GM12878 (cell line): ENCODE measurements at places on chromosomes 6 and 20.
A peak's percentile ranks its signal among the peaks of the same experiment; 100 is the strongest.

- DNase-seq: no peak
Observed at GRCh38 chr20:14824996-14825395, 487.6 kb upstream of the FLRT3 start.

DNA sequence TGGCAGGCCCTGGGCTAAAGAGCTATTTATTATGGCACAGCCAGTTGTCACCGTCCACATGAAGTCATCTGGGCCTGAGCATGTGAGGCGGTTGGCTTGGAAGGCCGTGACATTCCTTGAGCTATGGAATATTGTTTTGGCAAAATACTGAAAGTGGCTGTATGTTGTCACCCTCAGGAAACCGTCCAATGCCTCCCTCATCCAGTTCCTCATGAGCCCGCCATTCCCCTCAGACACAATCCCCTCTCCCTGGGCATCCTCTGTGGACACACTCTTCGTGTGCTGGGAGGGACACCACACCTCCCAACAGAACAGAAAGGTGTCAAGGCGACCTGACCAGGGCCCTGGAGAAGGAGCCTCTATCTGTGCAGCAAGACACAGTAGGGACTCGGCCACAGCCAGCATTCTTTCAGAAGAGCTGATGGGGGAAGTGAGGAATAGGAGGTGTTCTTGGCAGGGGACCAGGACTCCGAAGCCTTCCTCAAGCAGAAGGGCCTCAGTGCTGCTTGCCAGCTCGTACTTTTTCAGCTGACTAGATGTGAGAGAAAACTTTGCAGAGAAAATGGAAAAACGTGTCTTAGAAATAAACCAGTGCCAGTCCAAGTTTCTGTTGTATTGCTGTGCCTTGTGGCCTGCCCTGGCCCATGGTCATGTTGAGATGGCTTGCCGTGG, 120.5 kb downstream of the SOD2 start:
- DNase-seq: no peak

DNA sequence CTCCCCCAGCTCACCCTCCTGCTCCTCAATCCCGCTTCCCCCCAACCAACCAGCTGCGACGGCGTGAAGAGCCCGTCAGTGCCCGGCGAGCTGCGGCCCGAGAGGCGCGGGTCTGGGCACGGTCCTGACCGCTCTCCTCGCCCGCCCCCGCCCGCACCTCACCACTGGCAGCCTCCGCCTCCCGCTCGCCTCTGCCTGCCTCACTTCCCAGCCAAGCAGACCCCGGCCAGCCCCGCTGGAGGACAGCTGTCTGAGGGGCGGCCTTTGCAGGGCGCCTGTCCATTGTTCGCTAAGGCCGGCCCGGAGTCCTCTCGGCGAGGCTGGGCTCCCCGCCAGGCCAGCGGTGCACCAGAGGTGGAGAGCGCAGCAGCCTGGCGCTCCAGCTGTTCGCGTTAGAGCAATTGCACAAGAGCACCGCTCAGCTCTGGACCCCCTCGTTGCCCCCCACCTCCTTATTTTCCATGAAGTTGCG, 1.3 kb downstream of the SOBP start:
- DNase-seq: no peak

GRCh38 chr6:44361947-44362346, 19.5 kb downstream of the SPATS1 start:
- no peak for DNase-seq

DNA sequence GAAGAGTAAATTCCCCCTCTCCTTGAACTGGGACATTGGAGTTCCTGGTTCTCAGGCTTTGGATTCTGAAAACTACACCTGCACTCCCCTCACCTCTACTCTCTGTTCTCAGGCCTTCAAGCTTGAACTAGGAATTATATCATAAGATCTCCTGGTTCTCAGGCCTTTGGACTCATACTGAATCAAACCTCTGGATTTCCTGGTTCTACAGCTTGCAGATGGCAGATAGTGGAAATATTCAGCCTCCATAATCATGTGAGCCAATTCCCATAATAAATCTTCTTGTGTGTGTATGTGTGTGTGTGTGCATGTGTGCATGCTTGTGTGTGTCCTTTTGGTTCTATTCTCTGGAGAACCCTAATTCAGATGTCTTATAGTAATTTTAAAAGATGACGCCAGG, 12.7 kb upstream of the CHD6 start:
- no peak for DNase-seq

DNA sequence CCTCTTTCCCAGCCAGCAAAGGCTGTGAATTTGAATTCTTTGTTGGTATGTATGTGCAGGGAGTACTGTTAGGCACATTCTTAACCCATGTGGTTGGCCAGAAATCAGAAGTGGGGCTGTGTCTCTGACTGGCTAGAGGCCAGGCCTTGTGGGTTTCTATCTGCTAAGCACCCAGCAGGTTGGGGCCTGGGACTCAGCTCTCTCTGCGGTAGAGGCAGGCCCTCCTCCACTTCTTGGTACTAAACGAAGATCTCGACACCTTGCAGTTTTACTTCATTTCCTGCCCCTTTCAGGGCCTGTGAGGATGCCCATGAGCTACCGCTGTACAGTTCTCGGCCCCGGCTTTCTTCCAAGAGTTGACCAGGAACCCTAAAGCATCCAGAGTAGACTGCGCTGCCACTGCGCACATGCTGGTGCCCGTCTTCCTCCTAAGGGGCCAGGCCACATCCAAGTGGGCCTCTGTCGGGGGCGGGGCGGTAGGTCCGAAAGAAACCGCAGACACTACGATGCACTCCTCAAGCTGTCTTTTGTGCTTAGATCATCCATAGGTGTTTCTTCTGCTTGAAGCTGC, 51.1 kb downstream of the TCP11 start:
- no peak for DNase-seq

- no peak for DNase-seq
Observed at GRCh38 chr6:52653151-52653550, 17.8 kb upstream of the TMEM14A start.

DNA sequence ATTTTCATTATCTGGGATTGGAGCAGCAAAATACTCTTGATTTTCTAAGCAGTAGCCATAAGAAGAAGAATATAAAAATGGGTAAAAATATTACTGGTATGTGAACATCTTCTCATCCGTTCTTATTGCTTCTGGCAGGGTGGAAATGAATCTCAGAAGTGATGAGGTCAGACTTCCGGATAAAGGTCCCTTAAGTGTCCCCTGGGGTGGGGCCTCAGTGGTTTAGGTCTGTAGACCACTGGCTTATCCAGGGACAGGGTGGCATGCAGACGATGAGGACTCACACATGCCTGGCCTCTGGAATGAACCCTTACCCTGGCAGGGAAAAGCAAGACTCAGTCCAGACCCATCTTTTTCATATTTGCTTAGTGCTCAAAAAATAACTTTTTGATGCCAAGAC, 143.3 kb downstream of the UST start:
- DNase-seq: no peak

DNA sequence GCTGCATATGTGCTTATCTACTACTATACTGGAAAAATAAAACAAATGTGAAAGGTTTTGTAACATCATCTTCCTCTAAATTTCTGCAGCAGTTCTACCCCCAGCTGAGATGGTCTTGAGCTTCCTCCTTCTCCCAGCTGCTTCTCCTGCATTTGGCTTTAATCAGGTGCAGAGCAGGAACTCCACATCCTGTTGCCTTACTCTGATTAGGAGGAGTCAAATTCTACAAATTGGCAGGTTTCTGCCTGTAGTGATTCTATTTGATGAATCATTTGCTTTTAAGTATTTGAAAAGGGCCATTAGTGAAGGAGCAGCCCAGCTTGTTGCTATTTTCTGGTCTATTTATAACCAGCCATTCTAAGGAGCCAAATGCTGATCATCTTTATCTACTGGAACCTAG, 224.5 kb downstream of the GMDS start:
- no peak for DNase-seq

- no peak for DNase-seq
Observed at GRCh38 chr6:167936051-167936450, 61.4 kb upstream of the KIF25 start.

DNA sequence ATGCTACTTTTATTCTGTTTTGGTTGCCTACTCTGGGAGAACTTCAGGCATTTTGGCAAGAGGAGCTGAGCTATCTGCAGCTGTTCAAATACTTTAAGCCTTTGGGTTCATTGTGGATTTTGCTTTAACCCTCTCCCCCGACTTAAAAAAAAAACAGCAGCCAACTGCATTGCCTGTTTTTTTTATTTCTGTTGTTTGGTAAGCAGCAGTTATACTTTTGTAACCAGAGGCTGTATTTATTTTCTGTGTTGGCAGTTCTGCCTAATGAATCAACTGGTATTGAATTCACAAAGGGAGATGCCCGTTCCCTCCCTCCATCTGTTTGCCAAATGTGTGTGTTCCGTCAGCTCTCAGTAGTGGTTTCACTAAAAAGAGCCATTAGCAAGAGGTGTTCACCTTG, 484.0 kb downstream of the UTRN start:
- no peak for DNase-seq

DNA sequence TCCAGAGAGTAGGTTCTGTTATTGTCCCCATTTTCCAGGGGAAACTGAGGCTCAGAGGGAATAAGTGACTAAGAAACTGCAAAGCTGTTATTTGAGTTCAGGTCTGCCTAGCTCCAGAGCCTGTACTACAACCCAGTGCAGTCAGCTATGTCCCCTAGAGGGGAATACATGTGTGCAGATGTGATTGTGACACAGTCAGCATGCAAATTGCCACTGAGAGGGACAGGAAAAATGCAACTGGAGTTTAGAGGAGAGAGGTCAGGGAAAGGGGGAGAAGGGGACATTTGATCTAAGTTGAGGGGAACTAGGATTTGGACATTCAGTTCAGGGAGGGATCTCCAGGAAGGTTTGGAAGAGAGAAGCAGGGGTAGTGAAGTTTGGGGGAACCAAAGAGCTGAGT, 38.6 kb upstream of the EPB41L1 start:
- no peak for DNase-seq

DNA sequence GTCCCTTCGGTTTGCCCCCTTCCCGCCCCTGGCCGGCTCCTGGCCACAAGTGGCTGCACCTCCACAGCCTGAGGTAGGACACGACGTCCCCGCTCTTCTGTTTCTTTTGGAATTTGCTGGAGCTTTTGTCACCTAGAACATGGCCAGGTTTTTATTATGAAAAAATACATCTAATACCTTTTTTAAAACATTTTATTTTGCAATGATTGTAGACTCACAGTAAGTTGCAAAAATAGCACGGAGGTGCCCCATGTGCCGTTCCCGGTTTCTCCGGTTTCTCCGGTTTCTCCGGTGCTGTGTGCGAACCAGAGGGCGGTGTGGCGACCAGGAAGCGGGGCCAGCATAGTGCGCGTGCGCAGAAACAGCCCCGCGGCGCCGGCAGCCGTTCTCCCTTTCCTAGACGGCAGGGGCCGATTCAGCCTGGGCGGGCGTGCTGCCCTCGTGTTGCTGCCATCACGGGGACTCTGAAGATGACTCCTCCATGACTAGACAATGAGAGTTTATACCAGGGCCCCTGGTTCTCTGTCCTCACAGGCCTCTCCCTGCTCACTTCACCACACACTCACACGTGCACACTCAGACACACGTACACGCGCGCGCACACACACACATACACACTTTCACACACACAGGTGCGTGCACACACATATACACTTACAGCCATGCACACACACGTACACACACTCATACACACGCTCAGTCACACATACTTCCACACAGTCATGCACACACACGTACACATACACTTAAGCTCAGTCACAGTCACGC, 102.1 kb downstream of the TMEM242 start:
- peak; percentile 19 for DNase-seq

- no peak for DNase-seq
Observed at GRCh38 chr6:170030284-170030815, 260.5 kb downstream of the DLL1 start.

DNA sequence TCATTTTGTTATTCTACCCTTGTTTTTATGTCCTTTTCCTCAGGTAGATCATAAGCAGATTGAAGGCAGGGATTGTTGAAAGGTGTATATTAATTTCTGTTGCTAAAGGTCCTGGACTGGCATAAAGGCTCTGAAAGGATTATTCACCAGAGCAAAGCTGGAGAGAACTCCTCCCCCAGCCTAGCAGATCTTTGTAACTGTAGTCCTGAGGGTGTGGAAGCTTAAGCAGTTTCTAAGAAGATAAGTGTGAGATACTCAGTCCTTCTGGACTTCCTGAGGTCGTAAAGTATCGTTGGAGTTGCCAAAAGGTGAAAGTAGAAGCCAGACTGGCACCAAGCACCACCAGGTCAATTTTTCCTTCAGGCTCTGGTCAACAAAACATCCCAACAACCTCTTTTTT, 24.2 kb downstream of the CGA start:
- no peak for DNase-seq

GRCh38 chr20:53602661-53603060, 9.0 kb upstream of the ZNF217 start:
- no peak for DNase-seq

DNA sequence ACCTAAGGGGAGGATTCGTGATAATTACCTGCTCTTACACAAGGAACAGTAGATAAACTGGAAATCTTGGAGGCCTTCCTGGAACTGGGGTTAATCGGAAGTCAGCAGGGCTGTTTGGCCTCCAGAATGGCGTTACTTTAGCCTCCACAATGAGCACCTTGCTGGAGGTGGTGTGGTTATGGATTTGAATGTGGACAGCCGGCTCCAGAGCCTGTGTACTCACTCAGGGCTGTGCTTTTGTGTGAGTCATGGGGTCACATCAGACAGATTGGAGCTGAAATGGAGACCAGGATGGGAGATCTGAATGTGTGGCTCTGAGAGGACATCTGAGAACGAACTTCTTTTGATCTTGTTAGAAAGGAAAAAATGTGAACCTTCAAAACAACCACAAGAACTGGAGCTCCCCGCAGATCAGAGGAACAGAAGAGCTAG, 30.4 kb downstream of the IGF2R start:
- DNase-seq: no peak

- DNase-seq: no peak
Observed at GRCh38 chr6:7252390-7252789, 60.6 kb downstream of the SSR1 start.

DNA sequence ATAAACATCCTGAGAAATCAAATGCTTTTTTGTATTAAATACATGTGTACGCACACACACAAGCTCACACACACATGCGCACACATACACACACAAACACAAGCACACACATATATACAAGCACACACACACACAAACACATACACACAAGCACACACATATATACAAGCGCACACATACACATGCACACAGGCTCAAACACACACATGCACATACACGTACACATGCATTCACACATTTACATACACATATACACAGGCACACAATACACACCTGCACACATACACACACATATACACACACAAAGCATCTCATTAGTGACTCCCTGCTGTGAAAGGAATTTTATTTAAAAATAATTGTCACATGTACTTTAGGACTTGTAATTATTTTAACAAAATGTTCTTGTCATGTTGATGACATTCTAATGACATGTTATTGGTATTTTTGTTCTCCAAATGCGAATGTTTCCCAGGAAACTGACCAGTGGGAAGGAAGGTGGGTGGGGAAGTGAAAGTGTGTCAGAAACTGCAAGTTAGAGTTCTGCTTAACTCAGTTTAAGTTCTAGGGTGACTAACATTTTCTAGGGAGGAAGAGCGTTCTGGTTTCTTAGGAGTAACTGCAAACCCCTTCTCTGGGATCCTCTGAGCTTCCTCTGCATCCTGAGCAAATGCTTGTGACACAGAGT, 113.9 kb upstream of the ZNF217 start:
- peak; percentile 72 for DNase-seq

GRCh38 chr6:56211724-56212123, 35.7 kb downstream of the COL21A1 start:
- DNase-seq: no peak
